ENCODE measurements at places on chromosomes 7 and 10.

DNA sequence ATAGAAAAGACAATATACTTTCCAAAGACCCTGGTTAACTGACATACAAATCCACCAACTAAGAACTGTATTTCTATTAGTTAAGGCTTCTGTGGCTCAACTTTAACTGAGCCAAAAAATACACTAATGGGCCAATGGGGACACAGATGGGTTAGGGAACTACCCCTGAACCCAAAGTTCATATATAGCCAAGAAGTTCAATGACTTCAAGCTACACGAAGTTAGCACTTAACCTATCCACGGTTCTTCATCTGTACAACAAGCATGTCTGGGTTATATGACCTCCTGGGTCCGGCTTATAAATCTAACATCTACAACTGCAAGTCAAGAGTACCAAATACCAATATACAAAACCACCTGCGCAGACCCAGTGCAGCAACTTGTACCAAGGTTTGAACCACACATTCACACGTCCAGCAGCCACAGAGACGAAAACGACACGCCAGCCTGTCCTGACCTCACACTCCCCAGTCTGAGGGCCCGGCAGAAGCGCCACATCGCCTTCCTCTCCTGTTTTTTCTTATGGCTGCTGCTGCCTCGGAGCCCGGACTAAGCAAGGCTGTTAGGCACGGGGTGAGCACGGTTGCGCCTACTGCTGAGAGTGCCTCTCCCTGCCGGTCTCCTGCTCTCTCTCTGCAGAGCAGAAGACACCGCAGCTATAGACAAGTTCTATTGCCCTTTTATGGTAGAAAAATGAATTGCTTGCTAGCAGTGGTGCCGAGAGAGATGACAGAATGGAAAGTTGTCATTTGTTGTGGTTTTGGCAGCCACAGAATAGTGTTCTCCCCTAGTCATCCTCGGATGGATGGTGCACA is 86.3 kb downstream of the RNF216 start:
- peak; percentile 85 for DNase-seq

DNA sequence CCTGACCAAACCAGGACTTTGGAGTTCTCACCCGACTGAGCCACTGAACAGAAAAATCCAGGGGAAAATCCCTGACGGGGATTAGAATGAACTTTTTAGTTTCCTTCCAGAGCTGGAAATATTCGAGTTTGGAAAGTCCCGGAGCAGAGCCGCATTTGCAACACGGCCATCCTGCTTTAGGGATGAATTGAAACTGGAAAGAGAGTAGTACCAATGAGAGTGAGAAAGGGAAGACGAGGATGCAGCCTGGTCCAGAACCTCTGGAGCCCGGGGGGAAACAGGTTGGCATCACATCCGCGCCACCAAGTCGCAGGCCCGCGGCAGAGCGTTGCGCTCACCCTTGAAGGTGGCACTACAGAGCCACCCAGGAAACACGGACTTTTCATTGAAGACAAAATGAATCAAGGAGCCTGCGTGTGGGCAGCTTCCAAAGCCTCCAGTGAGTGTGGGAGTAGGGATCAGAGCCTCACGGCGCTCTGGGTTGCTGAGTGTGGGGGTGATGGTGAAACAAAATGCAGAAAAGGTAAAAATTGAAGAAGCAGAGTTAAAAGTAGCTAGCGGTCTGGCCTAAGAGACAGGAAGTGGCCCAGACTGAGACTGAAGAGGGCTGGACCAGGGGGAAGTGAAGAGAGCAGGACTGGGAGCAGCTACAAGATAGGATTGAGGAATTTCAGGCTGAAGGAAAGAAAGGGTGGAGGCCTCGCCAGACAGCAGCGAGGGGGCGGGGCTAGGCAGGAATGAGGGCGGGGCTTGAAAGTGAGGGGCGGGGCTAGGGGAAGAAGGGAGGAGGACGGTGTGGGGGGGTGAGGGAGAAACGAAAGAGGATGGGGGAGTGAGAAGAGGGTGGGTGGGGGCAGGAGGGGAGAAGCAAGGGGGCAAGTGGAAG is 1.8 kb downstream of the SMURF1 start:
- DNase-seq: peak; percentile 76

DNA sequence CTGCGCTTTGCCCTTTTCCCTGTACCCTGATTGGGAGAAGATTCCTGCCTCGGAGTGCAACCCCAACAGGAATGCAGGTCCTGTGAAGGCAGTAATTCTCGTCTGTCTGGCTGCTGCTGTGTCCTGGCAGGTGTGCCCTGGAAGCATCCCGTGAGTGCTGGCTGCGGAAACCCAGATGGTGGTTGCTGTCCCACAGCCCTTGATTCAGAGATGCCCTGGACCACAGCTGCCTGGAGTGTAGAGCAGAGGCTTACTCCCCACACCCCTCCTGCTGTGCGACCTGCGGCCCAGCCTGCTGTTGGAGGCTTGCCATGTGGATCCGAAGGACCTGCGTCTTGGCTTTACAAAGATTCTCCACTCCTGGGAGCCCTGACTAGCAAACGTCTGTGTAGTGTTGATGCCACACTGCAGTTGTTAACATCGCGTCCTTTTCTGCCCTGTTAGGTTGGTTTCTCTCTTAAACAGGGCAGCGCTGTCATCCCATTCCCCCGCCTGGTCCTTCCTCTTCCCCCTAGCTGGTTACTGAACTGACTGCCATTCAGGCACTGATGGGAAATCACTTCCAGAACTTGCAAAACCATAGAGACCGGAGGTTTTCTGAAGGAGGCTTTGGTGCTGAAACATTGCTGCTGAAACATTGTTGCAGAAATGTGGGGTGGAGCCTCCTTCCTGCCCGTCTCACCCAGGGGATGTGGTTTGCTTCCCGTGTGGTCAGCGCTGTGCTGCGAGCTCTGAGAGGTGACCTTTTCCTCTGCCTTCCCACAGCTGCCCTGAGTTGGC is 53.3 kb downstream of the DNAJB6 start:
- DNase-seq: peak; percentile 71

DNA sequence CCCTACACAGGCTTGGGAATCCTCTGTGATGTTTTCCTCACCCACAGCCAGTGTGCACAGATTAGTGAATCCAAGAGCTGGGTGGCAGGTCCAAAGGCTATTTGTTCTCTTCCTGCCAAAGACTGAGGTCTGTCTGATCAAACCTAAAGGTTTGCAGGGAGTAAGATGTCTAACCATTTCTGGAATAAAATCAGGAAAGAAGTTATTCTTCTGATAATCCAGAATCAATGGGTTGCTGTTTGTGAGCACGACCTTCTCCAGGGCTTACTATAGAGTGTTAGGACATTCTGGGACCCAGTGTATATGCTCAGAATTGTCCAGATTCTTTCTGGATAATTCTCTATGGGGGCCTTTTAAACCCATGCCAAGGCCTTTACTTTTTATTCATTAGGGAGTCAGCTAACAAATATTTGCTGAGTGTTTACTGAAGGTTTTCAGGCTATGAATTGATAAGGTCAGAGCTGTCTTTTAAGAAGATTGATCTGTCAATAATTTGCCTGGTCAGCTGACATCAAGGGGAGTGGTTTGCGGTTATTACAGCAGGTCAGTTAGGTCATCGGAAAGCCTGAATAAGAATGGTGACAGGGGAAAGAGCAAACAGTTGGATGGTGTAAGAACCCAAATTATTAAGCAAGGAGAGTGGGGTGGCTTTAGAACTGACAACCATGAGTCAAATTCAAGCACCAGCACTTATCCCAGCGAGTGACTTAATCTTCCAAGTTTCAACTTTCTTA is 7.5 kb upstream of the TECTB start:
- DNase-seq: no peak

- DNase-seq: no peak
These were observed 240.0 kb upstream of the NFE2L3 start for GRCh38 chr7:25911738-25912607.

DNA sequence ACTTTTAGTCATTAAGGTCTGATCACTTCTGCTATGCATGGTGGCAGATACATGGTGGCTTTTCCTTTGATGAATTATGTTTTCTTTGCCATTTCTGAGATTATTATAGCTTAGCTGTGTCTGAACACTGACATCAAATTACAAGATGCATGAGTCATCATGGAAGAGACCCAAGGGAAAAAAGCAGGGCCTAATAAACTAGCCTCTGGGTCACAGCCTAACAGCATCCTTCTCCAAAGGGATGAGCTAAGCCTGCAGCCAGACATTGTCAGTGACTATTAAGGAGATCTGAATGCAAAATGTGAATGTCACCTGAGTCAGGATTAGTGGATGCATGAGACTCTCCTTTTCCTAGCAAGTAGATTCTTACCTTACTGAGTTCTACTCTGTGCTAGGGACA is 19.1 kb upstream of the OGDHL start:
- DNase-seq: peak; percentile 42

DNA sequence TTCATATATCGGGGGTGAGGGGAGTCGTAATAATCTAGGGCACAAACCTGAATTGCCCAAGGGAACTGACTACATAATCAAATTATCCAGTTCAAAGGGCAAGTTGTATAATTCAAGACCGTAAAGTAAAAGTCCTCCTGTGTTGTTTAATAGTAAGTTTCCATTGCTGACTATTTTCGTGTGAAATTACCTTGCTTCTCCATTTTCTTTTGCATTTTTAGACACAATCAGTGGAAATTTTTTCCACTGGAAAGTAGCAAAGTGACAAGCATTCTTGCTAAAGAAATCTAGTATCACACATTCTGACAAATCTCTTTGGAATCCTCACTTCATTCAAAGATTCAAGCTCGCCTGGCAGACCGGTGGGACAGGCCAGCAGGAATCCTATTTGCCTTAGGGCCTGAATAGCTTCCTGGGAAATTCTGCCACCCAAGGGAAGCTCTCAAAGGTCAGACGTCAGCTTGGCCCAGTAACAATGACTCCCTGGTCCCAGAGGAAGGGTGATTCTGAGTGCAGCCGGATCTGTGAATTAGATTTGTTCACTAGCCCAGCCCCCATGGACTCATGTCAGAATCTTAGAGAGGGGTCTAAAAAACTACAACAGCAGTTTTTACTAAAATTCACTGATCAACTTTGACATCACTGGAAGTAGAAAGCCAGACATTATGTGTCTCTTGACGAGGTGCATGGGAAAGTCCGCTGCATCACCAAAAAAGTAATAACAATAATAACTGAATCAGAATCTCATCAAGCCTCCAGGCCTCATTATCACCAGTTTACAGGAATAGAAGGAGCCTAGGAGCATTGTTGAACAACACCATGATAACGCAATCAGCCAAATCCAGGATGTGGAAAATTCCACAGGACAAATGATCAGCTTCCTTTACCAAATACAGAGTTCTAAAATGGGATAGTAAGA is 161.0 kb downstream of the SKIDA1 start:
- peak; percentile 70 for DNase-seq

GRCh38 chr10:77801474-77802161 is 124.9 kb downstream of the DLG5 start:
- DNase-seq: peak; percentile 61

GRCh38 chr7:44104860-44105771 is 971 bp downstream of the AEBP1 start:
- DNase-seq: peak; percentile 82

- peak; percentile 29 for DNase-seq
These were observed 17.0 kb upstream of the WAPL start for GRCh38 chr10:86538547-86538946.

DNA sequence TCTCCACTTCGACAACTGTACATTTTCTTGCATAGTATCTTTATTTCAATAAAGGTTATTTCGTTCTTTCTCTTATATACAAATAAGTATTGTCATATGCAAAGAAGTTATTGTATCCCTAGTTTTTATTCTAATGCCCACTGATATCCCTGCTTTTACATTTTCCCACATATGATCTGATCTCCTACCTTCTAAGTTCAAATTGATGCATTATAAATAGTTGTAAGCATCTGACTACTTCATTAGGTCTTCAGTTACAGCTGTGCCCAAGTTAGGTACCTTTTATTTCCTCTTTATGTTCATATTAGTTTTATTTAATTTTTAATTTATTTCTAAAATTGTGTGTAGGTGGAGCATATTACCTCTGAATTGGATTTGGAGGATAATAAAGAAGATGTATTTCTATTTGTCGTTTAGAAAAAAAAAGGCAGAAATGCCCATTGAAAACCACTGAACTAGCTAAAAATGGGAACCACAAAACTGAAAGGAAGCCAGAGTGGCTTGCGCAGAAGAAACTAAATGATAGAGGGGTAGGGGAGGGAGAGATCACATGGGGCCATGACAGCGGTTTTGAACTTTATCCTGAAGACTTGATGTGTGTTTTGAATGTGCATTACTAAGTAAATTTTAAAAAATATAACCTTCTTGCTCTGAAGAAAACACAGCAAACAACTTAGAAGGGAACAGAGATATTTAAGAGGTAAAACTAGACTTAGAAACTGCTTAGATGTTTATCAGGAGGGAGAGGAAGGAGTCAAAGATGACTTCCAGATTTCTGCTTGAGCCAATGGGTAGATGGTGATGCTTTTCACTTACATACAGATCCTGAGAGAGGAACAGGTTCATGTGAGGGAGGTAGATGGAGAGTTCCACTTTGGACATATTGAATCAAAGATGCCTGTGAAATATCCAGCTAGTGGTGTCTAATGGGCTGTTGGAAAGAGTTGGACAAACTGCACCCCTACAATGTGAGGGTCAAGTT is 9.3 kb upstream of the ZC3HAV1L start:
- DNase-seq: no peak

- no peak for DNase-seq
These were observed 115.5 kb downstream of the PHTF2 start for GRCh38 chr7:77913977-77914607.

DNA sequence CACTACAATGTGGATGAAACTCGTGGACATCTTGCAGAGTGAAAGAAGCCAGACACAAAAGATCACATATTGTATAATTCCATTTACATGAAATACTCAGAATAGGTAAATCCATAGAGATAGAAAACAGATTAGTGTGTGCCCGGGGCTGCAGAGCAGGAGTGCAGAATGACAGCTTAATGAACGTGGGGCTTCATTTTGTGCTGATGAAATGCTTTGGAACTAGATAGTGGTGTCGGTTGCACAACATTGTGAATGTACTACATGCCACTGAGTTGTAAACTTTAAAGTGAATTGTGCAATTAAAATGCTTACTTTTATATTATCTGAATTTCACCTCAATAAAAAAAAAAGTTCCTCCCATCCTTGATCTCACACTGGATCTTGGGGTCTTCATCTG is 31.8 kb upstream of the CARD11 start:
- no peak for DNase-seq

- DNase-seq: no peak
These were observed 54.3 kb upstream of the SGCE start for GRCh38 chr7:94710256-94710655.

DNA sequence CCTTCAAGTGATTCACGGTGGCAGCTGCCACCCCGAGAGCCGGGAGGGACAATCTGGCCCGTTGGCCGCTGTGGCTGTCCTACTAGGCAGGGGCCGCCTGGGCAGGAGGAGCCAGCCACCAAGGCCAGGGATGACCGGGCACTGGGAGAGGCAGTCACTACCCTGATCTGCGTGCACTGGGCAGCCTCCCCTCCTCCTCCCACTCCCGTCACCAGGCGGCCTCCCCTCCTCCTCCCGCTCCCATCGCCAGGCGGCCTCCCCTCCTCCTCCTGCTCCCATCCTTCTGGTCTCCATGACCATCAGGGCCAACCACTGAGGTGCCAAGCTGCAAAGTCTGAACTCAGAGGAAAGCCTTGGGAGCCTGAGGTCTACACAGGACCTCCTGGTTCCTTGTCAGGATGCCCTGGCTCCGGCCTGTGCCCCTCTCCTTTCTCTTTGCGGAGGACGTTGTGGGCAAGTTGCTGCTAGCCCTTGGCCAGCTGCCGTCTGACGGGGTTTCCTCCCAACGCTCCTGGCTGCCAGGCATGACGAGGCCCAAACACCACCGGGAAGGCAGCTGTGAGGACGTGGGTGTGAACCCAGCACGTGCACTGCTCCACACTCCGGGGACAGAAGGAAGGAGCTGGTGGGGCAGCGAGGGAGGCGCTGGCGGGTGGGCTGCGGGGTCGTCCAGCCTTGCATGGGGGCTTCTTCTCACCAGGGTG is 131.1 kb downstream of the WDR37 start:
- no peak for DNase-seq

- no peak for DNase-seq
These were observed 43.9 kb upstream of the DNAJB6 start for GRCh38 chr7:157292770-157293412.

- no peak for DNase-seq
These were observed 121.6 kb downstream of the LRRC18 start for GRCh38 chr10:48818081-48818480.
